ENCODE measurements at places on chromosomes 16 and 17. TPM values are rescaled to one million over a fixed set of nuclear protein-coding genes. Genes with fewer than 3 reads are reported as not detected.

CHST5 gene
- 1.5 TPM for total RNA-seq

SCGB1C2 gene
- total RNA-seq = not detected

DNA sequence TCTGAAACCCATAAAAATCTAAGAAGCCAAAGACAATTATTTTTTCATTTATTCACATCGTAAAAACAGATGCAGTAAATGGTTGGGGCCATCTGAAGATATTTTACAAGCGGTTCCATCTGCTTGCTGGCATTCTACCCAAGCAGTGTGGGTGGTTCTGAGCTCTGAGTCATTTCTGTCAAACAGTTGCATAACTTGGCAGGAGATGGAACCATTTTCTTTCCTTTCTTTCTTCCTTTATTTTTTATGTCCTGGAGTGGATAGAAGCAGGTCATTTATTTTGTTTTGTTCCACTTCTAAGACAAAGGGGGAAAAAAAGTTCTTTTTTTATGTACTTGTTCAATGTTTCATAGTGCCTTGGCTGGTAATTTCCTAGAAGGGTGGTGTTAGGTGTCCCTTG, 1151.9 kb upstream of the GOT2 start:
- DNase-seq = no peak

- no peak for DNase-seq
These were observed 2.6 kb downstream of the ATP2A3 start for GRCh38 chr17:3961564-3962047.

- no peak for DNase-seq
These were observed 23.4 kb upstream of the MGAT5B start for GRCh38 chr17:76844846-76845245.

DNA sequence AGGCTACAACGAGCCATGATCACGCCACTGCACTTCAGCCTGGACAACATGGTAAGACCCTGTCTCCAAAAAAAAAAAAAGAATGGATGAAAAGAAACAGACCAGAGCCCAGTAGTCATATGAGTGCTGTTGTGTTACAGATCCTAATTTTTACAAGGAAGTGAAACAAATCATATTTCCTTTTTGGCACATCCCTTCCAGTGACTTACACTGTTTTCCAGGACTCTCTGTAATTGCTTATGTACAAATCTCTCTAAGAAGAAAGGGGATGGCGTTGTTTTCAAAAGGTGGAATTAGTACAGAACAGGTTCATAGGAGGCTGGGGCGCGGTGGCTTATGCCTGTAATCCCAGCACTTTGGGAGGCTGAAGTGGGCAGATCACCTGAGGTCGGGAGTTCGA, 19.8 kb upstream of the ZNF594 start:
- no peak for DNase-seq

DNA sequence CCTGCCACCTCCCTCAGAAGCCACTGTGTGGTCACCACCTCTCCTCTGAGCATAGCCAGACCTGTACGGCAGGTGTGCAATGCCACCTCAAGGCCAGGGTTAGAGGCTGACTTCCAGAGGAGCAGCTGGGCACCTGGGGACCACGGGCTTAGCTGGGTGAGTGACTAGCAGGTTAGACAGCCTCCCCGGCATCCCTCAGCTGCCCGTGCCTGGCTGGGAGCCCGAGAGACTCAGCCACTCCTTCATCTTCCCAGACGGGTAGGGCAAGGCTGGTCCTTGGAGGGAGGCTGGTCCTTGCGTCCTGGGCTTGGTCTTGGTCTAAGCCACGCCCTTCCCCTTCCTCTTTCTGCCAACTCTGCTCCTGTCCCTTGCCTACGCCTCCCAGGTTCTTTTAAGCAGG, 7.8 kb downstream of the CRHR1 start:
- no peak for DNase-seq

DNA sequence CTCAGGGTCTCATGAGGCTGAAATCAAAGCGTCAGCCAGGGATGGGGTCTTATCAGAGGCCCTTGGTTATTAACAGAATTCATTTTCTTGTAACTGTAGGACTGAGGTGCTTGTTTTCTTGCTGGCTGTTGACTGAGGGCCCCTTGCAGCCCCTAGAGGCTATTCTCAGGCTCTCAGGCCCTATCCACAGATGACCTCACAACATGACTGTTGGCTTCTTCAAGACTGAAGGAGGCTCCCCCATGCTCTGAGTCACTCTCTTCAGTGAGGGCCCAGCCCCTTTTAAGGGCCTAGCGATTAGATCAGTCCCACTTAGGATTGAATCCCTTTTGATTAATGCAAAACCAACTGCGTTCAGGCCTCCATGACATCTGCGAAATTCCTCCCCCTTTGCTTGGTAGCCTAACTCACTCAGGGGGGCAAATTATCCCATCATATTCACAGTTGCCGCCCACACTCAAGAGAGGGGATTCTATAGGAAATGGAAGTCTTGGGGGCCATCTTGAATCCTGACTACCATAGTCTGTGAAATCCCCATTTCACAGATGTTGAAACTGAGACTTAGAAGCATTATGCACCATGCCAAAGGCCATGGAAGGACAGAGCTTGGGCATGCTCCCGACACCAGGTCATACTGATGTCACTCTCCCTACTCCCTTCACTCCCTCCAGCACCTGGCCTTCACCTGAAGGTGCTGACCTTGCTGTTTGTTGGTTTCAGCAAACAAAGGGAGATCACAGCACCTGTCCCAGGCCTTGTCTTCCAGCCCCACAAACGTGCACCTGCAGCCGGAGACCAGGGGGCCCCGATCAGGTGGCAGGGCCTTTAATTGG, 592.3 kb downstream of the MAF start:
- DNase-seq = no peak

- no peak for DNase-seq
These were observed 9.3 kb upstream of the VPS4A start for GRCh38 chr16:69301861-69302260.

DNA sequence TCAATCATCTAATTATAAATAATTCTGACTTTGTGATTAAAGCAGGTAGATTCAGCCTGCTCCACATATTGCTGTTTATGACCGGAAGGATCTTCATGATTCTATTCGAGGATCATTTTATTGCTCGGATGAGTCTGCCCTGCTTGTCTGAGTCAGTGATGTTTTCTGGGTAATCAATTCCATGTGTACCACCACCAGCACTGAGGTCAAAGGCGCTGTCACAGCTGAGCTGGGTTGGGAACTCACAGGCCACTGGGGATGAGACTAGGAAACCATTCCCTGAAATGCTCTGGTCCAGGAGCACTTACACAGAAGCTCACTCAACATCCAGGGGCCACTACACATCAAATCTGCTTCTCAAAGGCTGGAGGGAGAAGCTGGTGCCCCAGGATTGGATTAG, 30.4 kb upstream of the ERN1 start:
- DNase-seq = no peak

GRCh38 chr16:79651363-79651762, 50.8 kb upstream of the MAF start:
- no peak for DNase-seq
